ENCODE measurements at places on chromosomes 2 and 18.

DNA sequence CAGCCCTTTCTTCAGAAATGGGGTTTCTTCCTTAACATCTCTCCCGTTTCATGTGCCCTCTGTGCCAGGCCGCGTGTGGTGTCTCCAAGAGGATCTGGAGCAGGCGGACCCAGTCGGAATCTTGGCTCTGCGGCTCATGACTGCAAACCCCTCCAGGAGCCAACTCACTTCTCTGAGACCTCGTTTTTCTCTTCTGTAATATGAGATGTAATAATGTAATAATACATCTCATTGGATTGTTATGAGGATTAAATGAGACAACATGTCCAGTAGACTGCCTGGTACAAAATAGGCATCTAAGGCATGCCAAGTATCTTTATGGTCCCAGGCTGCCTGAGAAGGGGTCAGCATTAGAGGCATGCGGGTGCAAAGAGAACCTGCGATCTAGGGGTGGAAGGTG lies 221.3 kb upstream of the REV1 start:
- DNase-seq, result no peak

- no peak for DNase-seq
Measured at GRCh38 chr2:239129147-239129920, 271.5 kb downstream of the HDAC4 start.

GRCh38 chr18:48356151-48356745 lies 52.9 kb downstream of the ZBTB7C start:
- no peak for DNase-seq

DNA sequence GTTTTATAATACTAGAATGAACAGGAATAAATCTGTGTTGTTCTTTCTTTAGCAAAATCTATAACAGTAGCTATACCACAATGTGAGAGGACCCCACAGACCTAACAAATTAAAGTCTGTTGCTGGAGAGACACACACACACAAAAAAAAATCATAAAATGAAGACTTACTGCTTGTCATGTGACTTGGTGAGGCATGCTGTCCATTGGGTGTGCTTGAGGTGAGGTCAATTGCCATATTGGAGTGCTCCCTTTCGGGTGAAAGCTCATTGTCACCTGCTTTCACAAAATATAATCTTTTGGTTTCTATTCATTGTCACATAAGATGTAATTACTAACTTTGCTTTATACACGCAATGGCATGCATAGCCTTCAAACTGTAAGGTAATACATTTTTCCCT lies 3.9 kb downstream of the IKZF2 start:
- no peak for DNase-seq

DNA sequence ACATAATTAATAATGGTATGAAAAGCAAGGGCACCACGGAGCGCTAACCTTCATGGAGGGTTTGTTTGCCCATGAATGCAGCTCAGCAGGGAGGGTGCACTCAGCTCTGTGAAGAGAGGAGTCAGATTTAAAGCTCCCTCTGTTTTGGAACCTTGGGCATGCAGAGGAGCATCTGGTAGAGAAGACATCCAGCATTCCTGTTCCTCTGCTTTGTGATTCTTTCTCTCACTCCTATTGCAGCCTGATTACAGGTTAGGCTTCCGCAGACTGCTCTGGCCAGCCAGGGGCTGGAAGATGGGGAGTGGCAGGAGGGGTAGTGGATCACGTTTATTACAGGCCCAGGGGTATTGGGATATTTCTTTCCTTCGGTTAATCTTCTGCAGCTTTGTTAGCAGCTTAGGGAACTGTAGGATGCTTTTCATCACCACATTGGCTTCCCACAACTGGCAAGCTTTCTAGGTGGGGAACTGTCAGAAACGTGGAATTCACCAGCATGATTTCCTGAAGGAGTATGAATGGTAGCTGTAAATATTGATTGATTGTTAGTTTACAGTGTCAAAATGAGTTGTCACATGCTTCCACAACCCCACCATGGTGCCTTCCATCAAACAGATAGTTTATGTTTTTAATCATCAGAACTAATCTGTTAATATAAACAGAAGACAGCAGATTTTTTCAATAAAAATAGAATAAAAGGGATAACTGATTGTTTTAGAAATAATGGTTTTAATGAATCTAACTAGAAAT lies 201.1 kb downstream of the VAPA start:
- no peak for DNase-seq

DNA sequence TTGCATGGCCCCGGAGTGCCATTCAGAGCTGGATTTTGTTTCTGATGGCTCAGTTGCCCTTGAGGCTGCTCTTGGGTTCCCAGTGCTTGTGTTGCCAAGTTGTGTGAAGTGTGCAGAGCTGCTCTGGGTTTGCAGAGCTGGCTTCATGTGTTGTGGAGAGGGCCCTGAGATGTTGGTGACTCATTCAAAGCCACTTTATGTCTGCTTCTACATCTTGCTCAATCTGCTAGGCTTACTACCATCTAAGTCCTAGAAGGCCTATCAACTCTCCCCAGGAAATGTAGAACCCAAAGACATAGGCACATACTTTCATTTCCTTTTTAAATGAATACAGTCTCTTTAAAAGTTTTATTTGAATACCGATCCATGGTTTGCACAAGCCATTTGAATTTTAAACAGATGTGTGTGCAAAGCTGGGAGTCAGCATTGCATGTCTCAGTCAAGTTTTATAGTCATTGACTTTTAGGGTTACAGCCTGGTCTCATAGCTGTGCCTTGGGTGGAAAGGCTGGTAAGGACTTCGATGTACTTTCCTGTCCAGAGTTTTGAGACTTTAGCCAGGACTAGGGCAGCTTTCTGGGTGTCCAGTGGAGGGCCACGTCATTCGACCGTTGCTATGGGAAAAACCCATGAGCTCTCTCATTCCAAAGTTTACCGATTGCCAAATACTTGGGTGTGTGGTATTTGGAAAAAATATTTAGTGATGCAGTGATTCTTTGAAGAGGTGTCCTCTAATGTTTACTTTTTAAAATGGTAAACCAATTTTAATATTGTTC lies 105.0 kb downstream of the LTBP1 start:
- DNase-seq, result no peak

- no peak for DNase-seq
Measured at GRCh38 chr2:3126171-3126910, 251.3 kb downstream of the EIPR1 start.

DNA sequence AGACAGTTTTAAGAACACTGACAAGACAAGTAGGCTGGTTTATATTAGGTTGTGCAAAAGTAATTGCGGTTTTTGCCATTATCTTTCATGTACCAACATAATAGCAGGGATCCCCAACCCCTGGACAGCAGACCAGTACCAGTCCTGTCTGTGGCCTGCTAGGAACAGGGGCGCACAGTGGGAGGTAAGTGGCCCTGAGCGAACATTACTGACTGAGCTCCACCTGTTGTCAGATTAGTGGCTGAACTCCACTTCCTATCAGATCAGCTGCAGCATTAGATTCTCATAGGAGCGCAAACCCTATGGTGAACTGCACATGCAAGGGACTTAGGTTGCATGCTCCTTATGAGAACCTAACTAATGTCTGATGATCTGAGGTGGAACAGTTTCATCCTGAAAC lies 921.9 kb downstream of the CCDC85A start:
- no peak for DNase-seq

- no peak for DNase-seq
Measured at GRCh38 chr2:98852932-98853331, 83.1 kb downstream of the CRACDL start.

DNA sequence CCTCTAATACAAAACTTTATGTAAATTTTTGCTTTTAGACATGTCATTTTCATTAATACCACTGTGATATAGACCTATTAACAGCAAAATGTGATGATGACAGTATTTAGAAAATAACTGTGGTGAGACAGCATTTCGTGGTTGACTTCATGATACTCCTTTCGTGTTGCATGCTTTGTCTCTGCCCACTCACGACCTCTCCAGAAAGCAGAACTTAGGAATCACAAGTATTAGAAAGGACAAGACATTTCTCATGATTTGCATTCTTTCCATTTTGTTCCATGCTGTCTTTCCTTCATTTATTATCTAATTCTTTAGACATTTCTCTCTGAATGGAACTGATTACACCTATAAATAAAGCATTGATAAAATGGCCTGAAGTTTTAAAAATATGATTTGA lies 85.2 kb upstream of the POU3F3 start:
- DNase-seq, result no peak

GRCh38 chr2:208033701-208034502 lies 8.6 kb upstream of the PLEKHM3 start:
- DNase-seq, result no peak

DNA sequence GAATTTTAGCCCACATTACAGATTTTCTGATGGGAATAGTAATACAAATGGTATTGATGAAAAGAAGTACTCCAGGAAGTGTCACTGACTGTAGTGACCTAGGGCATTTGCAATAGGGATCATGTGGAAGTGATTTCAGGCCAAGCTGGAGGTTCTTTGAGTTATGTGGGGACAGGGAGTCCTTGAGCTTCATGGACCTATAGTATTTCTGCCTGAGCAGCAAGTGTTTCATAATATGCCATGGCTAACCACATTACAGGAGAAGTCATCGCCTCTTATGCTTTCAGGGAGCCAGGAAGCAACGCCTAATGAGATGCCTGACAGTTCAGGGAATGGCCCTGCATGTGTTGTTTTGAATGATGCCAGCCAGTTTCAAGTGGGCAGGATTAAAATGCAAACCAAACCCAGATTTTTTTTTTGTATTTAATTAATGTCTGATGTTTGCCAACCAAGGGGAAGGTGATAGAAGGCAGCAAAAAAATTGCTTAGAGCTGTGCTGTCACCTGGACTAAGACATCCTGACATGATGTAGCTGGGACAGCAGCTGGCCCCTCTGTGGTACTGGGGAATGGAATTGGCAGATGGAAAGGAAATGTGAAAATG lies 109.5 kb downstream of the RAPGEF4 start:
- DNase-seq, result no peak

DNA sequence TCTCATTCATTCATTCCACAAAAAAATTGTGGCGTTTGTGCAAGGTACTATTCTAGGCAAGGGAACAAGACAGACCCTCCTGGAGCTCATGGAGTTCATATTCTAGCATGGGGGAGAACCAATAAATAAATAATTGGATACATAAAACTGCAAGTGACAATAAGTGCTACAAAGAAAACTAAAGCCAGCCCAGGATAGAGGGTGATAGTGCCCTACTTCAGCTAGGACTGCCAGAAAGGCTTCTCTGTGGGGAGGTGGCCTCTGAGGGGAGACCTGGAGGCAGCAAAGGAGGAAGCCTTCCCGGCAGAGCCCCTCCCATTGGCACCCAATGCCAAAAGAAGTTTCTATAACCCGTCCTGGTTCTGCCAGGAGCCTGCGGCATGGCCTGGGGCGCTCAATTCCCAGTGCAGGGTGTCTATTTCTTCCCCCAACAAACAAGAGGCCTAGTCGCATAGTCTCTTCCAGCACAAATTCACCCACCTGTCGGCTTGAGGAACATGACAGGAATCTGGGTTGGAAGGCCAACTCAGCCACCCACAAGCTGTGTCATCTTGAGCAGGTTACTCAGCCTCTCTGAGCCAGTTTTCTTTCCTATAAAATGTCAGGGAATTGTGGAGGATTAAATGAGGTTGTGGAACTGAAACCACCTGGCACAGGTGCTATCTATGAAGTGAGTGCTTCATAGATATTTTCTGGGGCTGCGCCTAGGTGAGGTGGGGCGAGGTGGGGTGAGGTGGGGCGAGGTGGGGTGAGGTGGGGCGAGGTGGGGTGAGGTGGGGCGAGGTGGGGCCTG lies 94.3 kb downstream of the ZFP36L2 start:
- no peak for DNase-seq

DNA sequence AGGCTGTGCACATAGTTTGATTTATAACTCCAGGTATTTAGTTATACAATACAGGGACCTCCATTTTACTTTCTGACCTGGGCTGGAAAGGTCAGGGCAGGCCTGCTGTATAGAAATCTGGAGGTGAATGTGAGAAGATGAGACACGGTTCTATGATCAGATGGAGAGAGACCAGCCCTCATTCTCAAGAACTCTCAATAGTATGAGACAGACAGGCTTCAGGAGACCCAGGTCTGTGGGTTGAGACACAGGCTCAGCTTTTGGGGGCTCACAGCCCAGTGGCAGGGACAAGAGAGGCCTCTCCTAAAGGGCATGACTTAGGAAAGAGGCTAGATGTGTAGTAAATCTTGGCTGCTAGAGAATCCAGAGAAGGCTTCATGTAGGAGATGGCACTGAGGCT lies 719 bp upstream of the ATP6V1B1 start:
- no peak for DNase-seq

DNA sequence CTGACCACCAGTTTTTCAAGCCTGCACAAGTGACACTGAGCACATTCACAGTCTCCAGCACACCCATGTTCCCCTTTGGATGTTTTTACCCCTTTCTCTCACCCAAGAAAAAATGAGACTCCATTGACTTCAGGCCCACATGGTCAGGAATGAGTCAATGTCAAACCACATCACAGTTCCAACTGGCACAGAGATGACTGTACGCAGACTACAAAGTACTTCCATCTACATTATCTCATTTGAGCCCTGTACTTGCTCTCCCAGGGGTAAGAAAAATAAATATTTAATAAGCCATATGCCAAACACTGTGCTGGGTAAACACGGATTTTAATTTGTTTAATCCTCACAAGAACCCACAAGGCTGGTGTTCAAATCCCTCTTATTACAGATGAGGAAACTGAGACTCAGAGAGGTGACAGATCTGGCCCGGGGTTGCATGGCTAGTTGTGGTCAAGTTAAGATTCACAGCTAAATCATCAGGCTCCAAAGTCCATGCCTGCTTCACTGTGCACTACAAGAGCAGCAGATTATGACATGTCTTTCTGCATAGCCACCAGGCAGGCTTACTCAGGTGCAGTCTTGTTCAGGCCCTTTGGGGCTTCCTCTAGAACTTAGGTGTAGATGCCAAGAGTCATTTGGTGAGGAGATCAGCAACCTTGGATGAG lies 106.1 kb downstream of the TXNL1 start:
- no peak for DNase-seq

DNA sequence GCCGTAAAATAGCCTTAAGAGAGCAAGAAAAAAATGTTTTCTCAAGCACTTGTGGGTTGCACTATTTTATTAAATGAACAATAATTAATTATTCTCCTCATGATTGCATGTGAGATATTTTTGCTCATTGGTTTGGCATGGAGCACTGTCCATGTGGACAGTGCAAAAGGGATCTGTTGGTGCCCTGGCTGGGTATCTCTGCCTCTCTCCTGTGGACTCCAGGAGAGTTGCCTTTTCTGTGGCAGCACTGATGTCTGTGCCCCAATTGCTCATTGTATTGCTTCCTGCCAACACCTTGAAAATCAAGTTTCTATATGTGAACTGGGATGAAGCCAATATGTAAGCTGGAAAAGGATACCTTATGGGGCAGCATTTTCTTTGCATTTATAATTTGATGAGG lies 131.7 kb downstream of the SETBP1 start:
- no peak for DNase-seq

All from cortex of kidney (tissue), 1 donor.